ENCODE measurements at places on chromosomes 13 and 19.

GRCh38 chr13:33751151-33751550 is 66.8 kb upstream of the RFC3 start:
- DNase-seq = peak; percentile 85

- peak; percentile 21 for DNase-seq
Measured at GRCh38 chr19:32041681-32042292, 303.6 kb upstream of the ZNF507 start.

GRCh38 chr13:38350114-38350617 is 515 bp downstream of the UFM1 start:
- DNase-seq = peak; percentile 67

- peak; percentile 28 for DNase-seq
Measured at GRCh38 chr13:101624210-101624922, 171.9 kb downstream of the ITGBL1 start.

GRCh38 chr19:15379999-15380647 is 536 bp upstream of the AKAP8 start:
- peak; percentile 41 for DNase-seq

Data from iris pigment epithelial cell (primary cell).